ENCODE measurements at places on chromosomes 7 and 10.
A peak's percentile ranks its signal among the peaks of the same experiment; 100 is the strongest.

DNA sequence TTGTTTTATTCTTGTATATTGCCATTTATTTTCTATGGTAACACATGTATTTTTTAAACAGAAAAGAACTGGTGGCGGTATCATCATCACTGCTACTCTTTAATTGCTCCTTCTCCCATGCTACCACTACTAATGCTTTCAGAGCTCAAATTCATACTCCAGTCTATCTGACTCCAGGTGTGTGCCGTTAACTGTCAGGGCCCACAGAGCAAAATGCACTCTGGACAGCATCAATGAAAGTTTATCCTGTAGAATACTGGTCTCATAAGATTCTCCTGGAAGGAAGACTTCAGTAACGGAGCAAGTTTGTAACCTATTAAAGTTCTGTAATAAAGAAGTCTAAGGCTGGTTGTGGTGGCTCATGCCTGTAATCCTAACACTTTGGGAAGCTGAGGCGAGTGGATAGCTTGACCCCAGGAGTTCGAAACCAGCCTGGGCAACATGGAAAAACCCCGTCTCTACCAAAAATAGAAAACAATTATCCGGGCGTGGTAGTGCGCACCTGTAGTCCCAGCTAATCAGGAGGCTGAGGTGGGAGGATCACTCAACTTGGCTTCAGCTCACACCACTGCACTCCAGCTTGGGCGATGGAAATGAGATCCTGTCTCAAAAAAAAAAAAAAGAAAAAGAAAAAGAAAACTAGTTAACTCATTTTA is 18.4 kb downstream of the ZNRF2 start:
- DNase-seq, result no peak

DNA sequence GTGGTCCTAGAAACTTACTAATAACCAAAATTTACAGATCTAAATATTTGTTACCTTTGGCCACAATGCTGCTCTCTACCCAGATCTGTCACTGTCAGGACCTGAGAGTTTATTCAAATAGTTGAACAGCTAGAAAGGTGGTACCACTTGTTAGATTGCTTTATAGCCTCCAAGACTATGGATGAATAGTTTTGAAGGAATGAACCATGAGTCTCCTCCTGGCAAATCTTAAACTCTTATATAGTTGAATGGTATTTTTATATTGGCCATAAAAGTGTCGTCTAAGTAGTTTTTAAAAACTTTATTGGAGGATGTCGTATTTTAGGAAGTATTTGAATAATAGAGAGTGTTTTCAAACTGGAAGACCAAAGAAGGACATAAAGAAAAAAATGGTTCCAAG is 178.7 kb downstream of the AHR start:
- no peak for DNase-seq

- DNase-seq, result no peak
Observed at GRCh38 chr7:39541511-39541910, 24.7 kb upstream of the YAE1 start.

GRCh38 chr10:131448883-131449282 is 137.4 kb upstream of the TCERG1L start:
- DNase-seq, result no peak

- peak; percentile 59 for DNase-seq
Observed at GRCh38 chr7:134459981-134460380, 1.1 kb upstream of the AKR1B1 start.

GRCh38 chr7:131218727-131219128 is 108.9 kb upstream of the MKLN1 start:
- no peak for DNase-seq

GRCh38 chr7:74430961-74431466 is 22.7 kb upstream of the GTF2IRD1 start:
- DNase-seq, result no peak

DNA sequence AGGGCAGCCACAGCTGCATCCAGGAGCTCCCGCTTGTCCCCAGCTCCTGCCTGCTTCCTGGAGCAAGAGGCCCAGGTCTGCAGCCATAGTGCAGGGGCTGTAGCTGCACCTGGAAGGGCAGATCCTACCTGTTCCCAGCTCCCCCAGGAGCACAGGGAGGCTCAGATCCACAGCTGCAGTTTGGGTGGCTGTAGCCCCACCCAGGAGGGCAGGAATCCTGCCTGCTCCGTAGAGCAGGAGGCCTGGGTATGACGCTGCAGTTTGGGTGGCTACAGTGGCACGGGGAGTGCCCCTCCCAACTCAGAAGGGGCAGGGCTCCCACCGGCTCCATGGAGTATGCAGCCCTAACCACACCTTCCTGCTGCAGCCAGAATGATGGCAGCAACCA is 26.7 kb upstream of the CDCA7L start:
- no peak for DNase-seq

- DNase-seq, result no peak
Observed at GRCh38 chr7:107364787-107365186, 105.1 kb upstream of the GPR22 start.

DNA sequence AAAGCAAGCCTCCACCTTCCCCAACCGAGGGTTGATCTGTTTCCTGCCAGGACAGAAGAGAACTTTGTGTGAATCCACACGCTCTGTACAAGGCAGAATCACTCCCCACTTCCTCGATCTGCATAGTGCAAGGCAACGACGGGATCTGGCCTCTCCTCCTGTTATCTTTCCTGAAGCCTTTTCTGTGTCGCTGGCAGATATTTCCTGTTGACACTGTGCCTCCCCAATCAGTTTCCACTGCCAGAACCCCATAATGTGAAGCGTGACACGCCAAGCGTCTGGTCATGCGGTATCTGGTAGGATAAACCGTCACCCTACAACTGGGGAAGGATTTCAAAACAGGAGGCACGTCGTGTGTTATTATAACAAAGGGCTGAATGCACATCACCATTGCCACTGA is 57.2 kb downstream of the FAM171A1 start:
- DNase-seq, result peak; percentile 56

- peak; percentile 10 for DNase-seq
Observed at GRCh38 chr10:13567030-13567429, 19.7 kb upstream of the PRPF18 start.

DNA sequence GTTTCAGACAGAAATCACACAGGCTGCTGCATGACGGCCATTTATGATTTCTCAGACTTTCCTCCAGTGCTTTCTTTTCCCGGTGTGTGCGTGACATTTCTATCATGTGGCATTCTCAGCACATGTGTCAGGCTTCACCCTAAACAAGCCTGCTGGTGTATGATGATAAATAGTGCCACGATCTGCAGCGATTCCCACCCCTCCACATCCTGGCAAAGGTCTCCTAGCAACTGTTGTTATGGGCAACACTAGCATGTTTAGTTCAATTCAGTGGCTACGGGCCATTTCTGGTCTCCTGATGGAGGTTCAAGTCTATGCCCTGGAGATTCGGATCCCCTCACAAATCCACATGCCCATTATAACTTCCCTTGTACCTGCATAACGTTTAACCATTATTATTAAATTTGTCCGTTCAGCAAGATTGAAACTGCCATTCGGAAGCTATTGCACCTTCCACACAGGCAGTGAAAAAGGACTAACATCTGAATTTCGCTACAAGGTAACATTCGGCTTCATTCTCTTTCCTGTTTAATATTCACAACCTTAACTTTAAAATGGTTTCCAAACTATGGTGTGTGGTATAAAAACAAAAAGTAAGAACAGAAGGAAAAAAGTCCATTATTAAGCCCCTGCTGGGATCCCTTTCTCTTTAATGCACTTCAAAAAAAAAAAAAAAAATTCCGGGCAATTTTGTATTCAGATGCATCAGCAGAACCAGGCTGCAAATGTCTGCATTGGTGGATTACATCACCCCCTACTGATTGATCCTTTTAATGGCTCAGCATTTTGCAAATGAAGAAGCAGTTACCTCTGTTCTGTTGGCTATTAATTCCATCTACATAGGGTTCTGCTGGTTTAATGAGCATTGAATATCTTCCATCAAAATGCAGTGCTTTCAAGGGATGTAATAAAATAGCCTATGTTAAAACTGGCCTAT is 90.2 kb downstream of the FRMD4A start:
- DNase-seq, result no peak

DNA sequence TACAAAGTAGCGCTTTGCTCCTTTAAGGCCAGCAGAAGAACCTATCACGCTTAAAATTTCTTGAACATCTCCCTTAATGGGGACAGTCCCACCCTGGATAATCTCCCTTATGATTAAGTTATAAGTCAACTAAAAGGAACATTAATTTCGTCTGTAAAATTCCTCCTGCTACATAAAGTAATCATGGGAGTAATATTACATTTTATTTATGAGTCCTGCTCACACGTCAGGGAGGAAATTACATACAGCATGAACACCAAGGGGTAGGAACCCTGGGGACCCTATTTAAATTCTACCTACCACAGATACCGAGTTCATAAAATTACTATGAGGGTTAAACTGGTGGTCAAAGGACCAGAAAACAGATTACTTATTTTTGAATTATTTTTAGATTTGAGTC is 926.6 kb upstream of the MBL2 start:
- no peak for DNase-seq

GRCh38 chr10:62583876-62584615 is 209.9 kb downstream of the ZNF365 start:
- peak; percentile 99 for DNase-seq

DNA sequence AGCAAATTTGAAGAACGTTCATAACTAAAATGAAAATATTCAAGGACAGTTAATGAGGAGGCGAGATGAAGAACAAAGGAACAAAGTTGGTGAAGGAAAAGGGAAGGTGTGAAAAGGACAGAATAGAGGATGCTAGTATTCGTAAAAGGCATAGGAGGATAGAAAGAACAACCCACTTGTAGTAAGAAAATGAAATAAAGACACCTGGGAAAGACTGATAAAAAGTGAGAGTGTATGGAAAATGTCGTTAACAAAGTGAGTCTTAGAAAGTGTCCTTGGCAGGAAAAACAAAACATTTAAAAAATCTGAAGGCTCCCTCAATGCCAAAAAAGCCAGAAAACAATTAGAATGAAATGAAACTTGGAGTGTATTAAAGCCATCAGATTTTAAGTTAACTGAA is 29.6 kb upstream of the ZC3HAV1 start:
- DNase-seq, result no peak

DNA sequence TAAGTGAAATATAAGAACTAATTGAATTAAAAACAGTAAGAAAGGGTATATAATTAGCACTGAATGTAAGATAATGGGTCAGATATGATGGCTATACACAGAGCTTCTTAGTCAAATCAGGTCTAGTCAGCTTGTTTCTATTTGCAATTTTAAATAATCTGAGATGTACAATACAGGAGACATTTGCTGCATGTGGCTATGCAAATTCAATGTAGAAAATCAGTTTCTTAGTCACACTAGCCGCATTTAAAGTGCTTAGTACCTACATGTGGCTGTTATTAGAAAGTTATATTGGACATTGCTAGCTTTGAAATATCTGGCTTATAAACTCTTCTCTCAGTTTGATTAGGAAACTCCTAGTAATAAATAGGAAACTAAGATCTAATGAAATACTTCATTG is 25.3 kb downstream of the CCDC7 start:
- no peak for DNase-seq

DNA sequence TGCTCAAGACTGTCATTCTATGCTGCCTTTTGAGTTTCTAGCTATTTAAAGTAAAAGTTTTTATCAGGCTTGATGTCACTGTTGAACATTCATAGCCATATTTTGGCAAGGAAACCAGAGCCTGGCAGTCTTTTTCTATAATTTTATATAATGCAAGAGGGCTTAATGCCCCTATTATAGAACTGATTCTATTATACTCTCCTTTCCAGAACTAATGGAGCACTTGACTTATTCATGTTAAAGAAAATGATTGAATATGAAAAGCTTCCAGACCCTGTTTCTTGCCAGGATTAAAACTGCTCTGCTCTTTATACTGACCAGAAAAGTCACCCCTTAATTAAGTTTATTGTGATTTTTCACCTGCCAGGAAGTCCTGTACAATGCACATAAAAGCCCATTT is 337.6 kb upstream of the CHRM2 start:
- DNase-seq, result no peak

GRCh38 chr10:13700473-13701144 is 113.8 kb downstream of the PRPF18 start:
- DNase-seq, result no peak

DNA sequence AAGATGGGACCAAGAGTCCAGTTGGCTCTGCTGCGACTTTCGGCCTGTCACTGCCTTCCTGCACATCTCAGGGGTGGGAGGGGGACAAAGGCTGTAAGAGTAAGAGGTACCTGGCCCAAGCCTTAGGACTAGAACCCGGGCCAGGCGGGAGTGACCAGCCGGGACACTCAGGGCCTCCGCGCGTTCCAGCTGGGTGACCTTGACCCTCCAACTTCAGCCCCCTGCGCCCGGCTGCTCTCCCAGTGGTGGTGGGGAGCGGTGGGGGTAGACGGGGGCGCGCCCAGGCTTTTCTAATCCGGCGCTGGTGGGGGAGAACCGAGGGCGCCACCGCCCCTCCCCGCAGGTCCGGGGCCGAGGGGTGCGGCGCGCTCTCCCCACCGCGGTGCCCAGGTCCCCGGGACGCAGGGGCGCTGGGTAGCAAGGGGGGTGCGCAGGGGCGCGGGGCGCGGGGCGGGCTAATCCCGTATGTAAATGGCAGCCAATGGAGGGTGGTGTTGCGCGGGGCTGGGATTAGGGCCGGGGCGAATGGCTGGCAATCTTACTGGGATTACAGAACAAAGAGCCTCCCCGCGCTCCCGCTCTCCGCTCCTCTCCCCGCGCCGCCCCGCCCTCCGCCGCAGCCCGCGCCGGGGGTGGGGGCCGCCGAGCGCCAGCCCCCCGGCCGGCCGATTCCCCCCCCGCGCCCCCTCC is at the start of gene GTF2IRD1:
Gene GTF2IRD1, plus strand, starts transcription at position 585 of the 690 bp plus-strand sequence. CDS start 54,175 bp downstream, outside the sequence.
- DNase-seq, result peak; percentile 74

- DNase-seq, result no peak
Observed at GRCh38 chr10:86109421-86109820, 257.2 kb downstream of the GRID1 start.

DNA sequence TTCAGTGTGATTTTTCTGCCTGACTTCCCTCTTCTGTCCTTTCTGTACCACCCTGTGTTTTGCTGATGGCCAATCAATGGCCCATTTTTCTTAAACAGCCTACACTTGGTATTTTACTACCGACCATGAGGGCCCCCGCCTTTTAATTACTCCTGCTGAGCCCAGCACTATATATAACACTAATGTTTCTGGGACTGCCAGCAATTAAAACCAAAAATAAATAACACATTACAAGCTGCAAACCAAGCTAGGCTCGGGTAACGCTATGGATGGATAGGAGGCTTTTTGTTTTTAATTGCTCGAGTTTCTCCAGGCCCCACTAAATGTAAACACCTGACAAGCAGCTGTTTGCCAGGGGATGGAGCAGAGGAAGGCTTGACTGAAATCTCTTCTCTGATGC is 915.4 kb upstream of the AUTS2 start:
- no peak for DNase-seq

DNA sequence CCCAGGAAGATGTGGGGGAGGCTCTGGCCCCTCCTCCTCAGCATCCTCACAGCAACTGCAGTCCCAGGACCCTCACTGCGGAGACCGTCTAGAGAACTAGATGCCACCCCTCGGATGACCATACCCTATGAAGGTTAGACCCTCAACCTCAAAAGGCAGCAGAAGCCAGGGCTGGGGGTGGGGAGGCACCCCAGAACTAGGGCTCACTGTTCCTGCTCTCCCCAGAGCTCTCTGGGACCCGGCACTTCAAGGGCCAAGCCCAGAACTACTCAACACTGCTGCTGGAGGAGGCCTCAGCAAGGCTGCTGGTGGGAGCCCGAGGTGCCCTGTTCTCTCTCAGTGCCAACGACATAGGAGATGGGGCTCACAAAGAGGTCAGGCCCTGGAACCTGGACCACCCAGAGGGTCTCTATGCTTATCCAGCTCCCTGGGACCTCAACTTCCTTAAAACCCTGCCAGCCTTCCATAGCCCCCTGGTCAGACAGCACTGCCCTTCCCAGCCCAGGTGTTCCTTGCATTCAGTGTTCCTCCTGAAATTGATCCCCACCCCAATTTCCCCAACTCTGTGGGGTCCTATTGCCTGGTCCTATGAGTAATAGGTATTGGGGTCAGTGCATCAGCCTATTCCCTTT is 3.7 kb downstream of the SEMA4G start:
- DNase-seq, result no peak

All from choroid plexus epithelial cell (primary cell).